ENCODE measurements at places on chromosomes 4 and X.

GRCh38 chr4:65805936-65806335, 135.6 kb upstream of the EPHA5 start:
- no peak for DNase-seq

- DNase-seq, result no peak
These were observed 25.4 kb downstream of the NSD2 start for GRCh38 chr4:1896658-1896991.

- DNase-seq, result no peak
These were observed 8.4 kb upstream of the APLN start for GRCh38 chrX:129663171-129663570.

DNA sequence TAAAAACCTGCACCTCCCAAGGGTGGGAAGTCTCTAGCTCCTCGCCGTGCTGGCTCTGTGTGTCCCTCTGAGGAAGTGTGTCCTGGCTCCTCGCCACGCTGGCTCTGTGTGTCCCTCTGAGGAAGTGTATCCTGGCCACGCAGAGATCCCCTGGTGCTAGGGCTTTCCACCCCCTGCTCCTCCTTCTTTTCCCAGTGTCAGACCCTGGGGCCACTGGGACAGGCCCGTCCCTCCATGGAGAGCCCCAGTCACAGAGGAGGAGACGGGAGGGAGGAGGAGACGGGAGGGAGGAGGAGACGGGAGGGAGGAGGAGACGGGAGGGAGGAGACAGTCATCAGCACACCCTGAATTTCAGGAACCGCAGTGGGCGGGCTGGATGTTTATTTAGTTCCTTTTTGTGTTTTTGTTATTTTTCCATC, 53.8 kb upstream of the HGFAC start:
- no peak for DNase-seq

DNA sequence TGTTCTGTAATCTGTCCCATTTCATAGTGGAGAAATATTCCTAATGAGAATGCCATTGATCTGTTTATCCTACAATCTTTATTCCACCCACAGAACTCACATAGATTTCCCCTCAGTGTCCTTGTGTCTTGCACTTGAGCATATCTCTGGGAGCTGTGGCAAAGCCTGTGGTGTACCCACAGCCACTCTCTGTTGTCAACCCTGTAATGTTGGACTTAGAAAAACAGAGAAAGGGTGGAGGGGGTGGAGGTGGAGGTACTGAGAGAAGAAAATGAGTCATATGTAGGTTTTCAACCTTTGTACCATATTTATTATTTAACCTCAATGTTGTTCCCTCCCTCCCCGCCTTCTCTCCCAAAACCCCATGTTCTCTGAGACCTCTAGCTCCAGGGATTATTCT, 46.9 kb upstream of the TLL1 start:
- DNase-seq, result no peak

DNA sequence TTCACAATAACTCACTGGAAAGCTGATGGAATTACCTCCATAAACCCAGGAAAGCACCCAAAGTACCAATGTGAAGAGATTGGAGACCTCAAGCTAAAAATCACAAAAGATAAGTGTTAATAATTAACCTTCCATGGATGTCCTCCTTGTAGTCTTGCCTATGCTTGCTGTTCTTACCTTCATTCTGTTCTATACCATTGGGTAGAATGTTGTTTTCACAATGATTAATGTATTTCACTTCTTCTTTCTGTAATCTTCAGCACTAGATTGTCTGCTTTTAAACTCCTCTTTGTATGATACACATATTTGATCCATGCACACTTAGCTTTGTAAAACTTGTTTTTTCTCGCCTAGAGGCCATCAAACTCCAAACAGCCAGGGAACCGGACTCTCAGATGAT, 570.3 kb downstream of the RAPGEF2 start:
- no peak for DNase-seq

DNA sequence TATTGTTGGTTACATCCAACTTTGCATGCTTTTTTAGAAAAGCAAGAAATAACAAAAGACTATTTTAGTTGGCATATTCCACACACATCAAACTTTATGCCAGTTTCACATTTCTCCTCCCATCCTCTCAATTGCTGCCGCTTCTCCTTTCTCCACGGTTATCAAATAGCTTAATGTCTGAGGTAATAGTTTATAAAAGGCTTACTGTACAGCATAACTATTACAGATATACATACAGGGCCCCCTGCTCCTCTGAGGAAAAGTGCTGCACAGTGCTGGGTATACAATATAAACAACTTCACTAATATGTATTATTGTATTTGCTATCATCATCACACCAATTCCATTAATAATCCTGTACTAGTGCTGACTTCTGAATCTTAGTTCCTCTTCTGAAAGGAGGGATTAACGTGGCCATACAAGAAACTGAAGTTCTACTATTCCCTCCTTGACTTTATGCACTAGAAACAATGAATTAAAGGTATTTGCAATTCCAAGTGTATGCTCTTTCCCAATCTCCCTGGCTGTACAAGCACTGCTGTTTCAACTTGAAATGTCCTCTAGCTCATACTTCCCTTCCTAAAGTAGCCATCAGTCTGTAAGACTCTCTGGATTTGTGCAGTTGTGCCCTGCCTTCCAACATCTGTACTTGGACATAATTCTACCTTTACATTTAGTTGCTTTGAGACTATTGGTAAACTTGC, 2.5 kb downstream of the CCNI start:
- DNase-seq, result no peak

DNA sequence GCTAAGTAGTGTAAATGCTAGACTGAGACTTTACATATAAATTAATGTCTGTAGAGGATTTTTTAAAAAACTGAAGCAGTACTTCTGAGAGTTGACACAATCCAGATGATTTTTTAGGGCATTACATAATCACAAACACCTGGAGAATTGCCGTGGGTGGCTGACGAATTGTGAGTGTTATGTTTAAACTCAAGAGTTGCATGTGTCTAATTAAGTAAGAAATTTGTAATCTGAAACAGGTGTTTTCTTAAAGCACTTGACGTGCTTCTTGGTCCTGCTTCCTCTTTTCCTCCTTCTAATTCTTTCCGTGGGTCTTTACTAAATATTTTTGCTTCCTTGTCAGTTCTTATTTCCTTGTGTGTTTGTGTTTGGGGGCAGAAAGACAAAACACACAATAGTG, 27.8 kb downstream of the PIR start:
- DNase-seq, result no peak

DNA sequence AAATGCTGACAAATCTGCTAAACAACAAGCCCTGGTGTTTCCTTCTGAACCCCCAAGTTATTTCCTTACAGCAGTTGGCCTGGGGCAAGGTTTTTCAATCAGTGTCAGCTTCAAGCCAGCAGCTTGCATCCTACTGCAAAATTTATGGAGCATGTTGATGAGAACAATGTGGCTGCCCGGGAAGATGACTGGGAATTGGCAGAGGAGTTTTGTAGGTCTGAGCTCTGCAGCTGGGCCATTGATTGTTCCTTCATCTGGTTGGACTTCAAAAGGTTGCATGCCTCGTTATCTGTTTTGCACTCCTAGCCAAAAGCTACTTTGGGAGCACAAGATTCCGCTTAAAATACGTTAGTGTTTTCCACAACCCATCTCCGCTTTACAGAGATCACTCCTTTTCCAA, 1030.3 kb upstream of the LCORL start:
- no peak for DNase-seq

GRCh38 chr4:24862073-24862751, 50.6 kb downstream of the CCDC149 start:
- DNase-seq, result no peak

- DNase-seq, result no peak
These were observed 43.2 kb upstream of the BMPR1B start for GRCh38 chr4:94714365-94715160.

DNA sequence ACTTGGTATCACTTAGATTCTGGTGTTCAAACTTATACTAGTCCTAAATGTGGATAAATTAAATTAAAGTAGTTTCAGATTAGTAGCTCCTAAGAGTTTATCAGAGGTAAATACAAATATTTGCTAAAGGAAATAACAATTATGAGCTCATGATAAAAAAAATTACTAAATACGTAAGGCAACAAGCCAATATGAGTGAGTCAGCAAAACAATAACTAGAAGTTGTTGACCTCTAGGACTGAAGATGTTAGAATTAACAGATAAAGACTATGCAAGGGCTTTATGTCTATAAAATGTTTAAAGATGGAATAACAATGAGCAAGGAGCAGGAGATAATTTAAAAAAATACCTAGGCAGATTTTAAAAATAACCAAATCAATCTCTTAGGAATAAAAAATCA, 195.8 kb downstream of the CLCN4 start:
- no peak for DNase-seq

DNA sequence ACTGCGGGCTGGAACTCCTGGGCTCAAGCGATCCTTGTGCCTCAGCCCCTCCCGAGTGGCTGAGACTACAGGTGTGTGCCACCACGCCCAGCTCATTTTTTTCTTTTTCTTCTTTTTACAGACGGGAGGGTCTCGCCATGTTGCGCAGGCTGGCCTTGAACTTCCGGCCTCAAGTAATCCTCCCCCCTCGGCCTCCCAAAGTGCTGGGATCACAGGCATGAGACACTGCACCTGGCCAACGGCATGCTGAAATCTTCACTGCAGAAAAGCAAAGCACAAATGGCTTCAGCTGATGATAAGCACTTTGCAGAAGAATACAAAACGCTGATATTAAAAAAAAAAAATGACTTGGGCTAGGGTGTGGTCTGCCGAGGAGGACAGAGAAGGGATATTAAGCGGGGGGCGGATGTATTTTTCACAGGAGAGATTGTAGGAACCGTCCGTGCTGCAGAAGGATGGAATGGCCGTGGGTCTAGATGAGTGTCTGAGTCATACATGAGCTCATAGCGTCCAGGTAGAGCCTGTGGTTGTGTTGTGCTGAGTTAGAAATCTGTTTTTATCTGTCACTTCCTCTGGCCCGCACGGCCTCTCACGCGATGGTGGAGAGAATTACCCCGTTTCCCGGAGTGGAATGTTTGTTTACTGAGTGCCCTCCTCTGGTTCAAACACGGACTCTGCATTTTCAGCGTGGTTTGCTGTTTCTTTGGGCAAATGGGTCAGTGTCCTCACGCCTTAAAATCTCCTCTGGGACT, 8.5 kb upstream of the AKAP17A start:
- DNase-seq, result no peak

GRCh38 chr4:187500796-187501195, 494.8 kb upstream of the ZFP42 start:
- DNase-seq, result no peak

GRCh38 chr4:88277711-88278225, 6.6 kb downstream of the PPM1K start:
- no peak for DNase-seq
